ENCODE measurements at places on chromosomes 12 and 14.

DNA sequence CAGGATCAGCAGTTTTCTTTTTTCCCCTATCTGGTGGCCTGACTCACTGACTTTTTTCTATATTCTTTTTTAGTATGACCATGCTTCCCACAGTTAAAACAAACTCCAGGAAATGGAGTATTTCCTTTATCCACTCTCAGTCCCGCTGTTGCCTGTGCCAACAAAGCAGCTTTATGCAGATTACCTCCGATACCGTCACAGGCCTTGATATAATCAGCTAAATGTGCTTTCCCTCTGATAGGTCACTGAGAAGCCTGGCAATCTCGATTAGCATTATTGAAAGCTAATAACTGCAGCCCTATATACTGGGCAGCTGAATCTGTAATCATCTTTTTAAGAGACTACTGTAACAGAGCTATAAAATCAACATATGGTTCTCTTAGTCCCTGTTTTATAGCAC is 243.6 kb downstream of the KIF21A start:
- DNase-seq = no peak

DNA sequence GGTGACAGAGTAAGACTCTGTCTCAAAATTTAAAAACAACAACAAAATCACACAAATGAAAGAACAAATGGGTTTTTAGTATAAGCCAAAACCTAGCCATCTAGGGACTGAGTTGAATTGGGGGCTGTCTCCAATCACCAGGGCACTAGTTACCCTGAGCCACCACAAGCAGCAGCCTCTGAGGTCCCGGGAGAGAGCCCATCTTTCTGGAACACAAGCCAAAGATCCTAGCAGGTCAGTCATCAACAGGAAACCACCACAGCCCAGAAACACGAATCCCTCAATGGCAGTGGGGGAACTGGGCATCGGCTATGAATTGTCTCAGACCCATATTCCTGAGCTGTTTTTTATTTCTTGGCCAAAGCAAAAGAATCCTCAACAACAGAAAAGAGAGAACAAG is 75.3 kb downstream of the KDM2B start:
- DNase-seq = no peak

DNA sequence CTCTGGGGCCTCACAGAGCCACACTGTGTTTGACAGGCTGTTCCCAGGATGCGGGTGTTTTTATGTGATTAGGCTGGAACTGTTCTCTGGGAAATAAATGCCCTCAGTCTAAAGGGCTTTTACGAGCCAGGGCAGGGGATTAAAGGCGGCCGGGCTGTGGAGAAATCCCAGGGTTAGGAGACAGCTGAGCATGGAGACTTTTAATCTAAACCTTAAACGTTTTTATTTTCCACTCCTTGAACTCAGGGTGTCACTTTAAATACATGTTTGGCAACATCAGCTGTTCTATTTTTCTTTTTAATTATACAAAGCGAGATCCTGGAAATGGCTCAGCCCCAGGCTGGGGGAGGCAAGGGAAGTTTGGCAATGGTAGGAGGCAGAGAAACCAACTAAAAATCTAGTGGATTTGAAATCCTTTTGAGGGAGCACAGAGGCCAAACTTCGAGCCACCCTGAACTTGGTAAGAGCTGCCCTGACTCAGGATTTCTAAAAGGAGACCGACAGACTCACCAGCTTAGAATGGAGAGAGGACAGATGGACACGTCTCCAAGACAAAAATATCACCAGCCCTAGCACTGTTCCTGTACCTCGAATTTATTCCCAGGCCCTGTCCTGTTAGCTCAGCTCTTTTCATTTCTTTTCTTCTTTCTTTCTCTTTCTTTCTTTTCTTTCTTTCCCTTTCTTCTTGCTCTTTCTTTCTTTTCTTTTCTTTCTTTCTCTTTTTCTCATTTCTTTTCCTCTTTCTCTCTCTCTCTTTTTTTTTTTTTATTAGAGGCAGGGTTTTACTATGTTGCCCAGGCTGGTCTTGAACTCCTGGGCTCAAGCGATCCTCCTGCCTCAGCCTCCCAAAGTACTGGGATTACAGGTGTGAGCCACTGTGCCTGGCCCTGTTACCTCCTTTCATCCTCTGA is 15.8 kb upstream of the ORAI1 start:
- no peak for DNase-seq

DNA sequence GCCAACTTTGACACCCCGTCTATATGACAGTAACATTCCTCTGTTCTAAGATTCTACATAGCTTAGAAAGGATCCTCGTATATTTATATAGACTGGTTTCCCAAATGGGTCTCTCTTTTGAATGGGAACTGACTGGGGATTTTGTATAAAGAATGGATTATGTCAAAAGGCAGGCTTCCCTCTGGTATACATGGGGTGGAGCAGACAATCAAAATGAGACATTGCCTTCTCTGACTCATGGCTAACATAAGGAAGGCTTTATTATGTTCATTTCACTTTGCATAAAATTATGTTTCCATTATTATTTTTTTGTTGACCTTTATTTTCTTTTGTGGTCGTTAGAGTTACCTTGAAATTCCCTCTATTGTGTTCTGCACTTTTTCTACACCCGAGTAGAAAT is 211.1 kb downstream of the ALG10B start:
- no peak for DNase-seq

- no peak for DNase-seq
Measured at GRCh38 chr12:118709946-118710345, 271.4 kb upstream of the SRRM4 start.

All from anterior cingulate cortex (tissue), 58 donors.